ENCODE measurements at places on chromosomes 4 and X.

DNA sequence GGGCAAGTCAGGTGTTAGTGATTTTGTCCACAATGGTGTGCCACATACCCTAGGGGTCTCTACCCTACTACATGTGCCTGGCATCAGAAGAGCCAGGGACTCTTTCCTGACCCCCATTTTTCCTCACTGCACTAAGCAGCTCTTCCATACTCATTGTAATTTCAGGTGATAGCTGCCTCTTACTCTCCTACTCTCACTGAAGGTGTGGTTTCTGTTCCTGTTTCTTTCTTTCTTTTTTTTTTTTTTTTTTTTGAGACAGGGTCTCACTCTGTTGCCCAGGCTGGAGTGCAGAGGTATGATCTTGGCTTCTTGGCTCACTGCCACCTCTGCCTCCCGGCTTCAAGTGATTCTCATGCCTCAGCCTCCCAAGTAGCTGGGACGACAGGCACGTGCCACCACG is 164.9 kb upstream of the USP9X start:
- DNase-seq = no peak

GRCh38 chr4:139014371-139015268 is 961 bp upstream of the NOCT start:
- DNase-seq = peak; percentile 16

GRCh38 chrX:144715337-144715736 is 532.0 kb upstream of the SPANXN1 start:
- DNase-seq = no peak

- DNase-seq = no peak
These were observed 92.2 kb downstream of the GEMIN8 start for GRCh38 chrX:13937370-13938050.

- DNase-seq = no peak
These were observed 108.3 kb upstream of the INPP4B start for GRCh38 chr4:142954415-142954814.

- no peak for DNase-seq
These were observed 82.9 kb downstream of the LAS1L start for GRCh38 chrX:65451663-65452062.

GRCh38 chrX:19156186-19156585 is 33.9 kb upstream of the ADGRG2 start:
- no peak for DNase-seq

- DNase-seq = no peak
These were observed 213.2 kb downstream of the SLC7A11 start for GRCh38 chr4:138028923-138029322.
